Activated CD4-positive, alpha-beta T cell treated with anti-CD3 and anti-CD28 coated beads, Interleukin-2, amount 50 U/mL, for 4 hours (primary cell): ENCODE measurements at places on chromosomes 6 and 20.

- DNase-seq: no peak
Measured at GRCh38 chr6:162576016-162576415, 151.6 kb downstream of the PRKN start.

DNA sequence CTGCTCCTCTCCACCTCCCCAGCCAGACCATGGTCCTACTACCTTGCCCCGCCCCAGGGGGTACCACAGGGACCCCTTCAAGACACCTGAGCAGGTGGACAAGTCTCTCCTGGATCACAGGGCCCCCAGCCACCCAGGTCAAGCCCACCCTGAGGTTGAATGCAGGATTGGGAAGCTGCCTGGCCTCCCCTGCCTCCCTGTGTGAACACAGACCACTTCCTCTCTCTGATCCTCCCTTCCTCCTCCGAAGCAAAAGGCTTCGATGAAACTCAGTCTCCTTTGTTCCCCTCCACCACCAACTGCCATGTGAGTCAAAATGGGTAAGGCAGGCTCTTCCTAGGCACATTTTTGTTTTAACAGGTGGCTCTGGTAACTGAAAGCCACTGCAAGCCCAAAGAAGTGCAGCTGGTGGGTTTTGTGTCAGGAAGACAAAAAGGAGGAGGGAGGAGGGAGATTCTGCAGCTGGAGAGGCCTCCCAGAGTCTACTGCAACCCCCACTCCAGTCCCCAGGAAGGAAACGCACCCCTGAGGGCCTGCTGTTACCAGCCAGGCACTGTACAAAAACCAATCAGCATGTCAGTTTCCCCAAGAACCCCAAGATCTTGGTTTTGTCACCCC lies 5.4 kb downstream of the ADA start:
- no peak for DNase-seq

DNA sequence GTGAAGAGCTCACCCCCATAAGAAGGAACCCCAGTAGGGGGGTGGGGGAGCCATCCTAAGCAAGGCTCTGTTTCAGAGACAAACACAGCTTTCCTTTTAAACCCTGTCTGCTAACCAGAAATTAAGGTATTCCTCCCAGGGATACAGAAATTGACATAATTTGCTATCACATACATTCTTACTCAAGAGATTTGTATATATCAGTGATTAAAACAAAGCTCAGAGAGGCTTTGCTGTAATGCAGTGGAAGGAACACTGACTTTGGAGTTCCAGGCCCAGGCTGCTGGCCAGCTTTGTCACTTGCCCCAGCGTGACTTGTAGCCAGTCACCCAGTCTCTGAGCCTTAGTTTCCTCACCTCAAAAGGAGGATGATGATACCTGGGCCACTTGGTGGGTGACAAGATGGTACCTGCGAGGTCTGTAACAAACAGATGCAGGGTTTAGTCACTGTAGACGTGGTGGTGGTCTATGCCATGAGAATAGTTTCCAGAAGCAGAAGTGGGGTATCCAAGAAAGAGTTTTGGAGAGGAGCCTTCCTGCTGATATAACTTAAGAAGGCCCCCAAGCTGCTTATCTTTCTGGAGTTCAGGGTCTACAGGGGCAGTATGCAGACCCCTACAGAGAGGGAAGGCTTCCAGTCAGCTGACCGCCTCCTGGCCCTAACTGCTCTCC lies 3.2 kb upstream of the FOXF2 start:
- no peak for DNase-seq

GRCh38 chr6:2977799-2978590 lies 6.6 kb upstream of the SERPINB6 start:
- no peak for DNase-seq

- DNase-seq: no peak
Measured at GRCh38 chr6:164183556-164184123, 769.1 kb downstream of the QKI start.

GRCh38 chr6:150667977-150668716 lies 68.5 kb downstream of the PLEKHG1 start:
- no peak for DNase-seq

DNA sequence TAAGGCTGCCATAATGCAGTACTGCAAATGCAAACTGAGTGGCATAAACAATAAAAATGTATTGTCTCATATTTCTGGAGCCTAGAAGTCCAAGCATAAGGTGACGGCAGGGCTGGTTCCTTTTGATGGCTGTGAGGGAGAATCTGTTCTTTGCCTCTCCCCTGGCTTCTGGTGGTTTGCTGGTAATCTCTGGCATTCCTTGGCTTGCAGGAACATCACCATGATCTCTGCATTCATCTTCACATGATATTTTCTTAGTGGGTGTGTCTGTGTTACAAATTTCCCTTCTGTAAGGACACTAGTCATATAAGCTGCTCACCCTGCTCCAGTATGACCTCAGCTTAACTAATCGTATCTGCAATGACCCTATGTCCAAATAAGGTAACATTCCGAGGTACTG lies 1104.2 kb upstream of the CITED2 start:
- DNase-seq: no peak

DNA sequence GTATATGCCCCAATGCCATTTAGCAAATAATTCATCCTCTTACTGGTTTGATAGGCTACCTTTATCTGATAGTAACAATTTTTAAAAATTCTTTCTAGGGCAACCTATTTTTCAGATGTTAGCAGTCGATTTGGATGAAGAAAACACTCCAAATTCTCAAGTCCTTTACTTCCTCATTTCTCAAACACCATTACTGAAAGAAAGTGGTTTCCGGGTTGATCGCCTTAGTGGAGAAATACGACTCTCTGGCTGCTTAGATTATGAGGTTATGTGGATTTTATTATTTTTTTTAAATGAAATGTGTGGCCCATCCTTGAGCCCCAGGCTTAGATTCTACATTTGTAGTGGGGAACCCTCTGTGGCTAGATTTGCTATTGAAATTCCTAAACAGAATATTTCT lies 26.3 kb downstream of the CDH26 start:
- DNase-seq: no peak

GRCh38 chr20:23624324-23624691 lies 13.4 kb downstream of the CST3 start:
- no peak for DNase-seq

- DNase-seq: no peak
Measured at GRCh38 chr6:97963193-97963592, 680.2 kb upstream of the MMS22L start.

DNA sequence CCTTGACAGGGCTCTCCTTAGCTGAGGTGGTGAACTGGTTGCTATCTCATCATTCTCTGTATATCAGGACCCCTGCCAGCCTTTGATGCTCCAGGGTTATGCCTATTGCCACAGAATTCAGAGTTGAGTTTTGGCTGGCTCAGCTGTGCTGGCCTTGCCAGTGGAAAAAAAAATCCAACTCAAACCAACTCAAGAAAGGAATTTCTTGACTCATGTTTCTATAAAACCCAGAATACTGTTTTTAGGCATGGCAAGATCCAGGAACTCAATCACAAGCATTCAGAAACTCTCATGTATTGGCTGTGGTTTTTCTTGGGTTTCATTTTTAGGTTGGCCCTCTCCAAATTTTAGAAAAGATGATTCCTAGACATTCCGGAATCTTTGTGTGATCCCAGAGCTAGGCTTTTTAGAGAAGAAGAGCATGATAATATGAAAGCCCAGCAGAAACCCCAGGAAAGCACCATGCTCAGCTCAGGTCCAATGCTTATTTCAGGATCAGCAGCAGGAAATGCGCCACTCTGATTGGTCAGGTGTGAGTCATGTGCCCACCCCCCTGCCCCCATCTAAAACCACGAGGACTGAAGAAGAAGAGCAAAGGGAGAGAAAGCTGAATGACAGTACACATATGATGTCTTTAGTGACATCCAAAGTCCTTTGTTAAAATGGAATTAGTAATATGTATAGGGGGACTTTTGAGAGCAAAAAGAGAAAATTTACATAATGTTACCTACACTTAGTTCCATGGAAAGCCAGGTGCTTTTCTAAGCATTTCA lies 122.9 kb downstream of the RNF144B start:
- DNase-seq: no peak

GRCh38 chr6:79372757-79373156 lies 138.3 kb upstream of the HMGN3 start:
- DNase-seq: no peak

GRCh38 chr20:22414305-22414742 lies 170.0 kb downstream of the FOXA2 start:
- no peak for DNase-seq

GRCh38 chr6:134721060-134721405 lies 228.9 kb downstream of the ALDH8A1 start:
- DNase-seq: no peak

DNA sequence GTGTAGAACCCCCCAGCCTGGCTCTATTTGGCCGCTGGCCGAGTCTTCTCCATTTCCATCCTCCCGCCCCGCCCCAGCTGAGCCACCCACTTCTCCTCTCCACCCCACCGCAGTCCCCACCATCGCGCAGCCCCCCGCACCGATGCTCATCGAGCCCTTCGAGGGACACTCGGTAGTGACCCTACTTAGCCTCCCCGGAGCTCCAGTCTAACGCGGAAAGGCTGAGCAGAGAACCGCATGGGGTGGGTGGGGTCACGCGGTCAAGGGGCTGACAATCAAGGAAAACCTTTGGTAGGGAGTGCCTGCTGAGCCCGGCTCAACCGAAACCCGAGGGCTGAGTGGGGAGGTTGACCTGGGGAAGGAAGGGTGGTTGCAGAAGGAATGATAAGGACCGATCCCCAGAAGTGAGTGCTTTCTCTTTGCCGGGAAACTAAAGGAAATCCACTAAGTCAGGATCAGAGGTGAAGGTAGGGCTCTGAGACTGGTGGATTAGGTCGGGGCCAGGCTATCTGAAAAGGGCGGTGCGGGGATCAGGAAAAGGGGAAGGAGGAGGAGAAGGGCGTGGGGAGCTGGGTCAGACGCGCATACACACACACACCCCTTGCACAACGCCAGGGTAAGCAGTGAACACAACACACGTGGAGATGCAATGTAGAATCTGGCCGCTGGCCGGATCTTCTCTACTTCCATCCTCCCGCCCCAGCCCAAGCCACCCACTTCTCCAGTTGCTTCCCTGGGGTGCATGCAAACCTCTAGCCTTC lies 49.8 kb downstream of the CPXM1 start:
- peak; percentile 2 for DNase-seq

DNA sequence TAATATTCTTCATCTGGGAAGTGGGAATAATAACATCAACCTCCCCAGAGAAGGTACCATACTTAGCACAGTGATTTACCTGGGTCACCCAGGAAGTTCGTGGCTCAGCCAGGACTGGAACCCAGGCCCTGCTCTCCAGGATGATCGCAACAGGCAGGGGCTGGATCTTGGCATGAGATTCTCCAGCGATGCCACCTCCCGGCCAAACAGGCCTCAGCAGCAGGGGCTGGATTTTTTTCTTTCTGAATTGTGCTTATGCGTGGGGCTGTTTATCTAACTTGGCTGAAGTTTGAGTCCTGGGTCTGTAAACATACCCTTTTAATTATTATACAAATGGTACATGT lies 129.5 kb upstream of the PTPN1 start:
- DNase-seq: no peak

DNA sequence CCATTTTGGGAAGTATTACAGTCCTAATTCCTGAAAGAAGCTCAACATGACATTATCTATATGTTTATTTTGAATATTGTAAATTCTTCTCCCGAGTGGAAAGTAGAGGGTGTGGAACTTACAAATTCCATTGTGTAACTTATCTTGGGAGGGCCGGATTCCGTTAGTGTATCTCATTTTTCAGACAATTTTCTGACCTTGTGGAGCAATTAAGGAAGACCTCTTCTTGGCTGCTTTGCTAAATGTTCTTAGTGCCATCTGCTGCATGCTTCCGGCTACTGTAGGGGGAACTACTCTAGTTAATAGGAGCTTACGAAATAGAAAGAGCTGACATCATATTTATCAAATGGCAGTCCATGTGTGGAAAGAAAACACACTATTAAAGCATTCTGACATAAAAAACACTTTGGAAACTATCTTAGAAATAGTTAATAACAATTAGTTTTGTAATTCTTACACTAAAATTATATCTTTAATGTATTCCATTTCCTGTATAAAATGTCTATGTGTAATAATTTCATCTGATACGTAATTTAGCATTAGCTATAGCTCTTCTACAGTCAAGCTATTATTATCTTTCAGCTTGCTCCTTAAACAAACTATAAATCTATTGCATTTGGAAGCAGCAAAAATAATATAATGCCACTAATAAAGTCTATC lies 41.5 kb upstream of the KCNQ5 start:
- DNase-seq: no peak

GRCh38 chr6:150143516-150144293 lies 861 bp downstream of the PPP1R14C start:
- DNase-seq: no peak

- DNase-seq: no peak
Measured at GRCh38 chr6:49336514-49337131, 126.4 kb downstream of the MMUT start.

DNA sequence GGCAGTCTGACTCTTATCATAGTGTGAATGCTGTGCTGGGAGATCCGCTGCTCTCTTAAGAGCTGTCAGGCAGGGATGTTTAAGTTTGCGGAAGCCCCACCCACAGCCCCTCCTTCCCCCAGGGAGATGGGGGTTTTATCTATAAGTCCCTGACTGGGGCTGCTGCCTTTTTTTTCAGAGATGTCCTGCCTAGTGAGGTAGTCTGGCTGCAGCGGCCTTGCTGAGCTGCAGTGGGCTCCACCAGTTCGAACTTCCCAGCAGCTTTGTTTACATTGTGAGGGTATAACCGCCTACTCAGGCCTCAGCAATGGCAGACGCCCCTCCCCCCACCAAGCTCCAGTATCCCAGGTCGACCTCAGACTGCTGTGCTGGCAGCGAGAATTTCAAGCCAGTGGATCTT lies 75.7 kb upstream of the UST start:
- no peak for DNase-seq

- no peak for DNase-seq
Measured at GRCh38 chr6:44250067-44250717, 3.3 kb downstream of the HSP90AB1 start.

- DNase-seq: no peak
Measured at GRCh38 chr6:138188278-138188941, 26.7 kb downstream of the ARFGEF3 start.

DNA sequence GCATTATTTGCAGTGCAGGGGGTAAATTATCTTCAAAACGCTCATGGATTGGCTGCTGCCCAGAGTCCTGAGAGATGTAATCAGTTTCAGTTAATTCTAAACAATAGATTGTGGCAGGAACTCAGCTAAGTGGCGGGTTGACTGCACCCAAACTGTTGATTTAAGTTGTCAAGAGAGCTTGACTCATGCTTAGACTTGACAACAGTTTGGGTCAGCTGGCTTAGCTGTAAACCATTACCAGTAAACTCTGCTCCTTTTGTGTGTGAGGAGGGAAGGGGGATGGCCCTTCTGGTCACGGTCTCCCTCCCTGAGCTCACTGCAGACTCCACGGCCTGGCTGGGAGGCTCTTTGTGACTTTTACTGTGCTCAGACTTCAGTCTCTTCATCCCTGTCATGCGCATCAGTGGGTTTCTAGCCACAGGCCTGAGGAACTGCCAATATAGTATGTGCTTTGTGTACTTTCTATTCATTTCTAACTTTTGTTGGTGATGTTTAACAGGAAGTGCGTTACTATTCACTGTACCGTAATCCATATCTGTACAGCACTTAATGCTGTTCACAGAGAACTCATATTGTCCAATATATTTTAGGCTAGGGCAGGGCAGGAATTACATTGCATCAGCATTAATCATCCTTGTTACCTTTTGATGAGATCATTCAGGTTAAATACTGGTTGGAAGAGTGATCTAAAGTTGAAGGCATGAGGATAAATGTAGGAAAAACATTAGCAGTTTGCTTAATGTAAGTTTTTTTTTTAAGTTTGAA lies 488.3 kb downstream of the CDKAL1 start:
- no peak for DNase-seq

GRCh38 chr6:16832043-16832567 lies 70.8 kb upstream of the ATXN1 start:
- no peak for DNase-seq
